ENCODE measurements at places on chromosomes 13 and 19.

GRCh38 chr13:23612182-23612581 is 42.0 kb downstream of the TNFRSF19 start:
- DNase-seq = no peak
- no peaks in the 10 kb centered on the region for H3K27me3 ChIP-seq
- peaks cover 14% of the 10 kb centered on the region for H3K4me1 ChIP-seq
- no peaks in the 10 kb centered on the region for H3K36me3 ChIP-seq
- no peak overlapping the region for H3K4me3 ChIP-seq

- H3K27ac ChIP-seq = no peak overlapping the region
- no peak for DNase-seq
- no peaks in the 10 kb centered on the region for H3K27me3 ChIP-seq
- no peak overlapping the region for H3K4me3 ChIP-seq
Observed at GRCh38 chr13:94249512-94249911, 230.0 kb downstream of the DCT start.

GRCh38 chr13:23570921-23571315 is 706 bp downstream of the TNFRSF19 start:
- H3K36me3 ChIP-seq = no peaks in the 10 kb centered on the region
- no peaks in the 10 kb centered on the region for H3K4me1 ChIP-seq
- H3K27ac ChIP-seq = no peak overlapping the region
- H3K4me3 ChIP-seq = no peak overlapping the region
- DNase-seq = no peak
- peaks cover 29% of the 10 kb centered on the region for H3K27me3 ChIP-seq

GRCh38 chr19:55206664-55207500 is 2.4 kb downstream of the PTPRH start:
- H3K27ac ChIP-seq = no peak overlapping the region
- no peaks in the 10 kb centered on the region for H3K36me3 ChIP-seq
- peak; percentile 57 for DNase-seq
- H3K27me3 ChIP-seq = no peaks in the 10 kb centered on the region
- H3K4me1 ChIP-seq = no peaks in the 10 kb centered on the region
- no peak overlapping the region for H3K4me3 ChIP-seq

DNA sequence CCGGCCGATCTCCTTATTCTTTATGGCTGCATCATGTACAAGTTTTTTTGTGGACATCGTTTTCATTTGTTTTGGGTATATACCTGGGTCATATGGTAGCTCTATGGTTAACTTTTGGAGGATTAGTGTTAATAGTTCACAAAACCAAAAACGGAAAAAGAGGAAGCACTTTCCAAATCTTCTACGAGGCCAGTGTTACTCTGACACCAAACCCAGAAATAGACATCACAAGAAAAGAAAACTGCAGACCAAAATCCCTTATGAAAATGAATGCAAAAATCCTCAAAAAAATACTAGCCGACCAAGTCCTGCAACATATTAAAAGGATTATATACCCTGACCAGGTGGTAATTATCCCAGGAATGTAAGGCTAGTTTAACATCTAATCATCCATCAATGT is 29.8 kb downstream of the ADGRE2 start:
- no peak overlapping the region for H3K4me3 ChIP-seq
- no peaks in the 10 kb centered on the region for H3K36me3 ChIP-seq
- H3K27ac ChIP-seq = no peak overlapping the region
- no peak for DNase-seq

DNA sequence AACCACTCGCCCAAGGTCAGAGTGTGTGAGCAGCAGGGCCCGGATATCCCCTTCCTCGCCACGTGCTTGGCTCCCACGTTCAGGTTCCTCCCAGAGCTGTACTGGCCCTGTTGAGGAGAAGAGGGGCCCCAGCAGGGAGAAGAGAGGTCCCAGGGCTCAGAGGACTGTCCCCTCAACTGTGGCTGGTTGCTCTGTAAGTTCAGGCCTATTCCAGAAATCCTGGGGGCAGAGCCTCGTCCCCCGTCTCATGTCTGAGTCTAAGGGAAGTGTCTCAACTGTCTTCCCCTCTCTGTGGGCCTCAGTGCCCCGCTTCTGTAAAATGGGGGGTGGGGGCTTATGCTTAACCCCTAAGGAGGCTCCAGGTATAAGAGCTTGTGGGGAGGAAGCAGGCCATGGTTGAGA is 3.9 kb downstream of the PPP5C start:
- peaks cover 25% of the 10 kb centered on the region for H3K36me3 ChIP-seq
- peaks cover 6% of the 10 kb centered on the region for H3K4me1 ChIP-seq
- H3K27me3 ChIP-seq = no peaks in the 10 kb centered on the region
- no peak for DNase-seq
- H3K4me3 ChIP-seq = no peak overlapping the region

- H3K4me3 ChIP-seq = no peak overlapping the region
- no peaks in the 10 kb centered on the region for H3K27me3 ChIP-seq
- H3K36me3 ChIP-seq = no peaks in the 10 kb centered on the region
- no peak for DNase-seq
- H3K4me1 ChIP-seq = no peaks in the 10 kb centered on the region
Observed at GRCh38 chr19:48777139-48777538, 21.8 kb downstream of the FGF21 start.

- peaks cover 55% of the 10 kb centered on the region for H3K36me3 ChIP-seq
- H3K4me3 ChIP-seq = no peak overlapping the region
- no peak for DNase-seq
- no peaks in the 10 kb centered on the region for H3K27me3 ChIP-seq
- H3K27ac ChIP-seq = no peak overlapping the region
- no peaks in the 10 kb centered on the region for H3K4me1 ChIP-seq
Observed at GRCh38 chr19:36627057-36627456, 21.9 kb downstream of the ZNF382 start.

- H3K27ac ChIP-seq = no peak overlapping the region
- no peaks in the 10 kb centered on the region for H3K27me3 ChIP-seq
- H3K4me3 ChIP-seq = no peak overlapping the region
- H3K36me3 ChIP-seq = peaks cover 7% of the 10 kb centered on the region
- no peak for DNase-seq
Observed at GRCh38 chr13:98954313-98954712, 23.6 kb downstream of the DOCK9 start.

DNA sequence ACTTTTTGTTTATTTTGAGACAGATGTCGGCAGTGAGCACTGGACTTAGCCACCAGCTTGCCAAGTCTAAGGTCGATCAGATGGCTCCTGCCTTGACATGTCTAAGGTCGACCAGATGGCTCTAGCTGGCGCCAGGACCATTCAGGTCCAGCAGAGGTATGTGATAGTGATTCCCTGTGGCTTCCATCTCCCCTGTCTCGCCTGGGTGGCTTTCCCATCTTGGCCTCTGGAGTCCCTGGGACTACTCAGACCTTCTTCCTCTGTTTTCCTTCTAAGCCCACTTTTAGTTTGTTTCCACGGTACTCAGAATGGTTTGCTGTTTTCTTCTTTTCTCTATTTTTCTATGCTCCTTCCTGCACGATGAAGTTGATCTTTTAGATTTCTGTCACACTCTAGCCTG is 1435.7 kb downstream of the UQCRFS1 start:
- H3K27ac ChIP-seq = no peak overlapping the region
- DNase-seq = no peak
- no peak overlapping the region for H3K4me3 ChIP-seq
- H3K27me3 ChIP-seq = no peaks in the 10 kb centered on the region
- no peaks in the 10 kb centered on the region for H3K4me1 ChIP-seq
- H3K36me3 ChIP-seq = peaks cover 60% of the 10 kb centered on the region

GRCh38 chr19:15268928-15269253 is 36.6 kb upstream of the EPHX3 start:
- peaks cover 82% of the 10 kb centered on the region for H3K36me3 ChIP-seq
- H3K27ac ChIP-seq = no peak overlapping the region
- H3K27me3 ChIP-seq = no peaks in the 10 kb centered on the region
- H3K4me3 ChIP-seq = no peak overlapping the region
- DNase-seq = no peak

DNA sequence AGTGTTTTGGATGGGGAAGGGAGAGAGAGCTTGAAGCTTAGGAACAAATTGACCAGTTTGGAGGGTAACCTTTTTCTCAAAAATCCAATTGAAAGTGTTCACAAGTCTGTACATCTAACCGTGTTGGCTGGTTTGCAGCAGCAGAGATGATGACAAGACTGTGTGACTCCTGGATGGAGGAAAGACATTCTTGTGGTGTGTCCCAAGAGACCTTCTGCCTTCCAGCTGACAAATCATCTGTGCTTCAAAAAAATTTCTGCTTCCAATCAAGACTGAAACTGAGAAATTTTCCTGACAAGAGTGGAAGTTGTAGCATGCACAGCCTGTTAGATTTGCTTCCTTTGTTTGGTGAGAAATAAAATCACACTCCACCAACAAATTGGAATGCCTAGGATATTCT is 56.2 kb downstream of the LACC1 start:
- H3K4me1 ChIP-seq = peaks cover 34% of the 10 kb centered on the region
- no peaks in the 10 kb centered on the region for H3K36me3 ChIP-seq
- no peak for DNase-seq
- no peak overlapping the region for H3K4me3 ChIP-seq

DNA sequence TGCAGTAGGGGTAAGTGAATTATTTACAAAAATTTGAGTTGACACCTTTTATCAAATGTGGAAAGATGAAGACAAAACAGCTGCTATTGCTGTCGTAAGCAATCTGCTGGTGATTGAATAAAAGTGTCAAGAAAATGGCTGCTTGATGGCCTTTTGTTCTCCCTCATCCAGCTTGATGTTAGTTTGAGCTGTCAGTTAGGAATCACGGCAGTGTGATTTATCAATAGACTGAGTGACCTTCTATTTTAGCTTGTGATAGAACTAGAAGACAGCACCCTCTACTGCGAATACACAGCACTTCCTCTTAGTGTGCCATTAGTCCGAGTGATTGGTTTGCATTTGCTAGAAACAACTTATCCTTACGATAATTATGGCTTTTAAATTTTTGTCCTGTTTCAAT is 76.3 kb downstream of the MZT1 start:
- H3K36me3 ChIP-seq = no peaks in the 10 kb centered on the region
- DNase-seq = no peak
- no peaks in the 10 kb centered on the region for H3K27me3 ChIP-seq
- no peaks in the 10 kb centered on the region for H3K4me1 ChIP-seq

- no peak for DNase-seq
- no peaks in the 10 kb centered on the region for H3K36me3 ChIP-seq
- no peaks in the 10 kb centered on the region for H3K4me1 ChIP-seq
- H3K27ac ChIP-seq = no peak overlapping the region
- no peaks in the 10 kb centered on the region for H3K27me3 ChIP-seq
- H3K4me3 ChIP-seq = no peak overlapping the region
Observed at GRCh38 chr19:32168111-32168510, 177.3 kb upstream of the ZNF507 start.

GRCh38 chr19:17860993-17861360 is 1.3 kb downstream of the RPL18A start:
- H3K4me1 ChIP-seq = peaks cover 20% of the 10 kb centered on the region
- DNase-seq = no peak
- peaks cover 34% of the 10 kb centered on the region for H3K36me3 ChIP-seq
- H3K27me3 ChIP-seq = no peaks in the 10 kb centered on the region
- H3K27ac ChIP-seq = peak overlapping the region; percentile 83

DNA sequence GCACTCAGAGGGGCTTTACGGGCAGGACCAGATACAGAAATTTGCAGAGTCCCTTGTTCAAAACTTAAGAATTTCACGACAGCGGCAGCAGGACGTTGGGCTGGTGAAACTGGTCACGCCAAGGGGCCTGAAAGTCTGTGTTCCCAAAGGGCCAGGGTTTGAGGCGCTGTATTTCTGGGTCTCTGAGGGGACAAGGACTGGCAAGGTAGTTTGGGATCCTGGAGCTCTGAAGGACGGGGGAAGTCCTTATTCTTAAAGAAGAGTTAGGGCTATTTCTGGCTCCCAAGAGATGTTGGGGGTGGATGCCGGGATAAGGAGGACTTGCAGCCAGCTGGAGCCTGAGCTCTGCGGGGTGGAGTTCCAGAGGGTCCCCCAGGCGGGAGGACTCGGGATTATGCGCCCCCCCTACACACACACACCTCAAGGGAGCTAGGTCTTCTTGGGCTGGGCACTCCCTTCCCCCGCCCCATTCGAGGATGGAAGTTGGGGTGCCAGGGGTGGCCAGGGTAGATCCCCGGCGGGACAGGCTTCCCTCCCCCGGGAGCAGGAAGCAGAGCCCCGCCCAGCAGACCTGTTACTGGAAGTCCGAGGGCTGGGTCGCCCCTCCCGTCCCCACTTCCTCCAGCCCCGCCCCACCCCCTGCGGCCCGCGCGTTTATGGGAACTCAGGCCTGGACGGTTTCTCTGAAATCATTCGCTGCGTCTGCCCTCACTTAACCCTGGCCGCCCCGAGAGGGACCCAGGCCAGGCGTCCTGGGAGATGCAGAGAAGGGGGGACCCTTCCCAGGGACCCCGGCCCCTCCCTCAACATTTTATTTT is 5.6 kb downstream of the BCL3 start:
- peaks cover 75% of the 10 kb centered on the region for H3K4me1 ChIP-seq
- H3K27me3 ChIP-seq = no peaks in the 10 kb centered on the region
- DNase-seq = peak; percentile 95
- peak overlapping the region; percentile 49 for H3K4me3 ChIP-seq
- peak overlapping the region; percentile 83 for H3K27ac ChIP-seq

- peaks cover 27% of the 10 kb centered on the region for H3K27me3 ChIP-seq
- no peaks in the 10 kb centered on the region for H3K4me1 ChIP-seq
- no peaks in the 10 kb centered on the region for H3K36me3 ChIP-seq
- no peak for DNase-seq
- H3K27ac ChIP-seq = no peak overlapping the region
Observed at GRCh38 chr19:35793381-35794165, 18.2 kb downstream of the ARHGAP33 start.

DNA sequence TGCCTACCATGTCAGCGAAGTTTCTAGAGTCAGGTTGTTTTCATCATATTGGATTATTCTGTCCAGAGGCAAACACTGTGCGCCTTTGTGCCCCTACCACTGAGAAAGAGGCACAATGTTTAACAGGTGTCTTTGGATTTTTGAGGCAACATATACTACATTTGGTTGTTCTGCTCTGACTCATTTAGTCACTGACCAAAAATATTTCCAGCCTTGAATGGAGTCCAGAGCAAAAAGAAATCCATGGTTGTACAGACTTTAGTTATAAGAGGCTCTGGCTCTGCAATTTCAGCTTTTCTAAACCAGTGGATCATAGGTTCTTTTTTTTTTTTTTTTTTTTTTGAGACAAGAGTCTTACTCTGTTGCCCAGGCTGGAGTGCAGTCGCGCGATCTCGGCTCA is 35.7 kb downstream of the LACC1 start:
- H3K4me1 ChIP-seq = no peaks in the 10 kb centered on the region
- H3K36me3 ChIP-seq = no peaks in the 10 kb centered on the region
- H3K27ac ChIP-seq = peak overlapping the region; percentile 45
- no peaks in the 10 kb centered on the region for H3K27me3 ChIP-seq
- no peak overlapping the region for H3K4me3 ChIP-seq

DNA sequence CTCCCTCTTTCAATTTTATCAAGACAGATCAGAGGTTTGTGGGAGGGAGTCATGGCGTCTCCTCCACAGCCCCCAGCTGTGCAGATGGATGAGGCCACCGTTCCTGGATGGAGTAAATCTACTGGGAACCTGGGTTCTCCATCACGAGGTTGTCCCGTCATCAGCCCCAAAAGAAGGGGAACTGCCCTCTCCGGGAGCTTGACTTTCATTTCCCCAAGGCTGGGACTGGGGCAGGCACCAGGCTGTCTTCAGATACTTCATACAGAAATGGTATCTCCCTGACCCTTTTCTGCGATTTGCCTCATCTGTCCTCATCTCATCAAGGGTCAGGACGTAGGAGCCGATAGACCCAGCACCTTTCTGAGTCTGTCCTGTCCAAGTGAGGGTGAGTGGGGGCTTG is 9.8 kb downstream of the LILRB2 start:
- H3K4me1 ChIP-seq = no peaks in the 10 kb centered on the region
- H3K36me3 ChIP-seq = no peaks in the 10 kb centered on the region
- H3K4me3 ChIP-seq = no peak overlapping the region
- DNase-seq = no peak
- H3K27me3 ChIP-seq = no peaks in the 10 kb centered on the region

Measured in tibial artery (tissue), 4 donors.